ENCODE measurements at places on chromosomes 5 and 9. TPM values are rescaled to one million over a fixed set of nuclear protein-coding genes. Genes with fewer than 3 reads are reported as not detected.

FBXL17 gene
- 6.2 TPM for total RNA-seq

WDR31 gene
- total RNA-seq, result 0.63 TPM

RANBP17 gene
- total RNA-seq, result 5.5 TPM

MAN2A1 gene
- total RNA-seq, result 85.8 TPM

MYMK gene
- total RNA-seq, result not detected

PHYHD1 gene
- 0.44 TPM for total RNA-seq

ECSCR gene
- total RNA-seq, result 281 TPM

TMEM174 gene
- not detected for total RNA-seq

C9orf85 gene
- total RNA-seq, result 8.9 TPM

SLC36A2 gene
- total RNA-seq, result not detected

SLC34A3 gene
- not detected for total RNA-seq

BAAT gene
- total RNA-seq, result under 0.01 TPM

MTRR gene
- total RNA-seq, result 32.7 TPM

UBE2QL1 gene
- total RNA-seq, result not detected

IFNK gene
- not detected for total RNA-seq

PCDHAC2 gene
- total RNA-seq, result 0.32 TPM

FAM221B gene
- total RNA-seq, result not detected

TAF1L gene
- not detected for total RNA-seq

MINAR2 gene
- not detected for total RNA-seq

CD74 gene
- 5.7 TPM for total RNA-seq

NMUR2 gene
- total RNA-seq, result not detected

SLC28A3 gene
- total RNA-seq, result not detected

TPPP gene
- total RNA-seq, result 0.19 TPM

GFI1B gene
- not detected for total RNA-seq

SPINK4 gene
- total RNA-seq, result not detected

All from bladder microvascular endothelial cell (primary cell).